ENCODE measurements at places on chromosomes 4 and X.

DNA sequence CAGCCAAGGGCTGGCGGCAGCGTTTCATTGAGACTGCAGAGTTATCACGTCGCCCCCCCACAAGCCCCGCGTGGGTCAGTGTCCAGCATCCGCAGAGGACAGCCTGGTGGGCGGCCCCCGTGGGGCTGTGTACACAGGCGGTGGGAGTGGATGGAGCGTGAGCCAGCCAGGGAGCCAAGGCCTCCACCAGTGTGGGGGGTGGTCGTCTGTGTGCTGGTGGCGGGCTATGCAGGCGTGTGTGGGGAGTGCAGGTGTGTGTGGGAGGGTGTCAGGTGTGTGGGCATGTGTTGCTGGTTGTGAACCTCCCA is 56.5 kb upstream of the NKX1-1 start:
- DNase-seq = no peak

- no peak for DNase-seq
These were observed 334.5 kb downstream of the GALNTL6 start for GRCh38 chr4:172147687-172148086.

GRCh38 chr4:110128472-110128919 is 69.9 kb downstream of the ELOVL6 start:
- DNase-seq = no peak

DNA sequence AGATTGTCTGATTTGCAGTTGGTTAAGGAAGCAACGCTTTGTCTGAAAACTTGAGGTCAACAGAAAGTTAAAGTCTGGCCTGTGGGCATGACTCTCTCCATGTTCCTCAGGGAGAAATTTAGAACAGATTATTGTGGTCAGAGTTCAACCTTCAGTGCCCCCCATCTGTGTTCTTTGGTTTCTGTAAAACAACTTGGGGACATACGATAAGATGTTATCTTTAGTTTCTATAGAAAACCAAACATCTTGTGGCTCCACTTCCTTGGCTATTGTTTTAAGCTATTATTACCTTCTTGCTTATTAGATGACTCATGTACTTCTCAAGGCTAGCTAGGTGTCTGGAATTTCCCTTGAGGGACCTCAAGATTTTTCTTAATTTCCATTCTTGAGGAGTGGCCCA is 507.7 kb downstream of the PDHA2 start:
- no peak for DNase-seq

- DNase-seq = no peak
These were observed 557 bp upstream of the USP38 start for GRCh38 chr4:143184217-143184502.

DNA sequence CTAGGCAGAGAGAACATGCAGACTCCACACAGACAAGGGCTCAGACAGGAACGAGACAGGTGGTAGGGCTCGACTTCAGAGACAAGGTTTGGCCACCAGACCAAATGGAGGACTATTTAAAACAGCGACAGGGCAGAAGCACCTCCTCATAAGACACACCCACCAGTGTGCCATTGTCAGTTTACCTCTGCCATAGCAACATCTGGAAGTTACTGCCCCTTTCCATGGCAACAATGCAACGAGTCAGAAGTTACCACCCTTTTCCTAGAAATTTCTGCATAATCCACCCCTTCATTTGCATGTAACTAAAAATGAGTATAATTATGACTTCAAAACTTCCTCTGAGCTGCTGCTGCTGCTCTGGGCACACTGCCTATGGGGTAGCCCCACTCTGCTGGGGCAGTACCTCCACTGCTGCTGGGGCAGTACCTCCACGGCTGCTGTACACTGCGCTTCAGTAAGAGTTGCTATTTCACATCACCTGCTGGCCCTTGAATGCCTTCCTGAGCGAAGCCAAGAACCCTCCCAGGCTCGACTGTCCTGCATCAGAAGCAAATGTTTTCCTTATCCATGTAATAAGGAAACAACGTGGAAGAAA is 2222.3 kb upstream of the AGA start:
- DNase-seq = no peak

GRCh38 chr4:119550857-119551532 is 77.6 kb downstream of the PDE5A start:
- DNase-seq = no peak

DNA sequence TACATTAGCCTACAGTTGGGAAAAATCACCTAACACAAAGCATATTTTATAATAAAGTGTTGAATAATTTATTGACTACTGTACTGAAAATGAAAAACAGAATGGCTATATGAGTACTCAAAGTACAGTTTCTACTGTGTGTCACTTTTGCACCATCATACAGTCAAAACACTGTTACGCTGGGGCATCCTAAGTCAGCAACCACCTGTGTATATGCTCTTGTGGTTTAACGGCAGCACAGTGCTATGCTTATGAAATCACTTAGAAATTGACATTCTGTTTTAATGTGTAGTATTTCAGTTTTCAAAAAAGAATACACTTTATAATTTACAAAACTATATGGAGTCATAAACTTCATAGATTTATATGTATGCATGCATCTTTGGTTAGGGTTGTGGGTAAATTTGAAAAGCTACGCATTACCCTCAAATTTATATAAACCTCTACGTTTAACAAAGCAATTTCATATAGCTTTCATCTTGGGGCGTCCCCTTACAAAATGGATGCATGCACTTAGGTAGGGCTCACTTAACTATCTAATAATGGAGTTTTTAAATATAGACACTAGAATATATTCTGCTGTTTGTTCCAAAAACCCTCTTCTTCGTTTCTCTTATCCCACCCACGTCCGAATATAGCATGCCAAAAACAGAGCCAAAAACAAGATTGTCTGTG is 690 bp upstream of the NEIL3 start:
- DNase-seq = no peak

Data from left renal cortex interstitium (tissue), 4 donors.